ENCODE measurements at places on chromosomes 7 and 10. TPM values are rescaled to one million over a fixed set of nuclear protein-coding genes. Genes with fewer than 3 reads are reported as not detected.

GRCh38 chr10:111109501-111110242, 32.8 kb downstream of the ADRA2A start:
- no peak for DNase-seq

DNA sequence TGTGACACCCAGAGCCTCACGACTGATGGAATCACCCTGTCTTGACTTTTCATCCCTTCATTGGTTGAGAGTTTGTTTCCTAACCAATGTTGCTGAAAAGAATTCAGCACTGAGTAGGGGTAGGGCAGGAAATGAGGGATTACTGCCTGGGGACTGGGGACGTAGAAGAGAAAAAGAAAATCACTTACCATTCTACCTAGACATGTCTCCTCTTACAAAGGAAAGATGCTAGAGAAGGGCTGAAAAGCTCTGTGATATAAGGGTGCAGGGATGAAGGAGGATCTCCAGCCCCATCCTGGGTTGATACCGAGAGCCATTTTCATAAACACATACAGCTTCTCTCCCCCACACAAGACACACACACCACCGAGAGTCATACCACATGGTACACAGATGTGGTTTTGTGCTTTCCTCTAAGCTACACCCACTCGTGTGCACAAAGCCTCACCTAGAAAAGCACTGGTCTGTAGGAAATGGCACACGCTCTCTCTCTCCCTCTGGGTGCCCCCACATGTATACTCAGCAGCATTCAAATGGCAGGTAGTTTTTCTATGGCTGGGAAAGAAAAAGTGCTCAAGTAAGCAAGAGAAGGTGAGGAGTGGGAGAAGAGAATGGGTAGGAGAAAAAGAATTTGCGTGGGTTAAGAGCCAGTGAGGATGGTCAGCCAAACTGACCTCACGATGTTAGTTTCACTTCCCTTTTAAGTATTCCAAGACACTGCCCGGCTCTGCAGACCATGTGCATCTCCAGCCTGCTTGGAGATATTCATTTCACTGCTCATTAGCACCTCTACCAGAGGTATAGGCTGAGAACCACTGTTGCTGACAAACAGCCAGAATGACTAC, 85.8 kb downstream of the CALD1 start:
- peak; percentile 66 for DNase-seq

Gene CHRM2
- 26.4 TPM for total RNA-seq

- DNase-seq: no peak
Observed at GRCh38 chr7:1942941-1943289, 272.8 kb downstream of the ELFN1 start.

Gene UBTD1
- 35.2 TPM for total RNA-seq

DNA sequence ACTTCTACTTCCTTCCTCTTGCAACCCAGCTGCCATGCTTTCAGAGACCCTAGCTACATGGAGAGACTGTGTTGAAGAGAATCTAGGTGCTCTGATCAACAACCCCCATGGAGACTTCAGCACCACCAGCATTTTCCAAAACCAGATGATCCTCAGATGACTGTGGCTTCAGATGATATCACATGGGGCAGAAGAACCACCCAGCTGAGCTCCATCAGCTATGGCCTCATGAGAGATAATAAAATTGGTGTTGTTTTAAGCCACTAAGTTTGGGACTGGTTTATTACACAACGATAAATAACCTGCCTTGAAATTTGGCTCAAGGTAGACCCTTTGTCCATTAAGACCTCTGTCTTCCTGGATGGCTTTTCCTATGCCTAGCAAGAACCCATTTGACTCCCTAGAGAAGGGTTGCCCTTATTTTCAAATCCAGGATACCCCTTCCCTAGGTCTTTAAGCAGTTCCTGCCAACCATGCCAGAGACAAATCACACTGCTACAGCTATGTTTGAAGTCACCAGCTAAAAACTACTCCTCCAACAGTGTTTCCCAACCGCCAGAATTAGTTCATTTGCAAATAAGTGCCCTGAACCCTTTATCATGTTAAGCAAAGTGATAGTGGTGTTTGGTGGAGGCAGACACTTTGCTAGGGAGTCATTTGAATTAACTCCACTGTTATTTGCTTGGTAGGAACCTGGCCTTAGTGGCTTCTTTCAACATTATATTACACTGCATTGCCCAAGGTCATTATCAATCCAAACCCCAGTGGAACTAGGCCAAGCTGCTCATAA, 136.9 kb upstream of the PALS2 start:
- no peak for DNase-seq

Gene SSC4D
- total RNA-seq: 0.36 TPM

- DNase-seq: no peak
Observed at GRCh38 chr7:303884-304573, 14.1 kb downstream of the FOXL3 start.

Gene CALML3
- total RNA-seq: not detected

Gene PRR15
- total RNA-seq: 2.4 TPM

DNA sequence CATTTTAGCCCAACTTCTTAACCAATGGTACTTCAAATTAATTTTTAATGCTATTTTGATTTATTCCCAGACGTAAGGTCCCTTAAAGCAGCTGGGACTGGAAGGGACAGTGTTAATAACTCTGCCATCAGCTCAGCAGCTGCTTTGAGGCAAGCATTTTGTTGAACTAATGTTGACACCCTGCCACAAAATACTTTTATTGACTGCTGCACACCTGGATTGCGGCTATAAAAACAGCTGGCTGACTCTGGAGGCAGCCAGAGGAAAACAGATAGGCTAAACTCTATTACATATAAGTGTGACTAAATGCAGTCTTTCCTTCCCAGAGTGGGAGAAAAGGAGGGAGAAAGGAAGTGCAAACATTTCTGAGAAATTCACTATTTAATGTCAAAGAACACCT, 77.6 kb downstream of the ETV1 start:
- no peak for DNase-seq

Gene RNF133
- 0.54 TPM for total RNA-seq

- no peak for DNase-seq
Observed at GRCh38 chr10:6386346-6386745, 183.6 kb downstream of the PFKFB3 start.

DNA sequence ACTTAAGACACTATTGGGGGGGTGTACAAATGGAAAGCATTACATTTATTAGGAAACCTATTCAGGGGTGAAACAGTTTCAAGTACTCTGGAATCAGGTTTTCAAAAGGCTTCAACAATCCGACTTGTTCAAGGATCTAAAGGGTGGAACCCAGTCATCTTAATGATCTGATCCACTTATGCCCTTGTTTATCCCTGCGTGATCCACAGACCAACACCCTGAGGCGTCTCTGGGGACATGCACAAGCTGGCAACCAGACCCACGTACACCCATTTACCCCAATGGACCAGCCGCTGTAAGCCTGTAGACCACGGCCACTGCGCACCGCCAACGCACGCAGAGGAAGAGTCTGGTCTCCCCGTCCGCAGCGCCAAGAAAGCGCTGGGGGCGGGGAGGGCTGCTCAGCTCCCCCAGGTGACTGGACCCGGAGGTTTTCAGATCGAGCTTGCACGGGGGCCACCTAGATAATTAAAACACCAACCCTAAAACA, 13.4 kb downstream of the HNRNPF start:
- DNase-seq: peak; percentile 34

GRCh38 chr10:112361951-112362751, 11.8 kb upstream of the ACSL5 start:
- peak; percentile 74 for DNase-seq

GRCh38 chr7:141511316-141511675, 39.9 kb upstream of the AGK start:
- DNase-seq: no peak

Gene HYAL4
- not detected for total RNA-seq

Gene AFAP1L2
- 0.18 TPM for total RNA-seq

Gene PODXL
- total RNA-seq: 2.3 TPM

Gene GRID2IP
- not detected for total RNA-seq

GRCh38 chr7:49845626-49846025, 72.2 kb downstream of the VWC2 start:
- no peak for DNase-seq

DNA sequence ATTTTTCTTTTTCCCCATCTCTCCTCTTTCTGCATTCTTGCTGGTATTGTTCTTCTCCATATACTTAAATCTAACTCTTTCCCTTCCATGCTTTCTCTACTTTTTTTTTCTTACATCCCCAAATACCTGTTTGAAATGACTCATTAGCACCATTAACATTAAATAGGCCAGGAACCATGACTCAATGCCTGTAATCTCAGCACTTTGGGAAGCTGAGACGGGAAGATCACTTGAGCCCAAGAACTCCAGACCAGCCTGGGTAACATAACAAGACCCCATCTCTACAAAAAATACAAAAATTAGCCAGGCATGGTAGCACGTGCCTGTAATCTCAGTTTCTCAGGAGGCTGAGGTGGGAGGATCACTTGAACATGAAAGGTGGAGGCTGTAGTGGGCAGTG, 1026.8 kb downstream of the GATA3 start:
- DNase-seq: no peak

DNA sequence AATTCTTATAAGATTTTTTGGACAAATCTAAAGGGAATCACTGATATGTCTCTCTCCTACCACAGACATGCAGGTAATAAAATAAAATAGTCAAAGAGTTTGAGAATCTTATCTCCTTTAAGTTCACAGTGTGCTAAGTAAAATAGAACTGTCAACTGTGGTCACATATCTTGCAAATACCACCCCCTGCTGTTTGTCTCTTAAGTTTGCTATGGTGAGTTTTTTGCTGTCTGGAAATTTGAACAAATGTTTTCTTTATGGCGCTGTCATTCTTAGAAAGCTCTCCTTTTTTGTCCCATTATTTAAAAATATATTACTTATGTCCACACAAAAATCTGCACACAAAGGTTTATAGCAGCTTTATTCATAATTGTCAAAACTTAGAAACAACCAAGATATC, 19.6 kb downstream of the GIMAP5 start:
- DNase-seq: no peak

DNA sequence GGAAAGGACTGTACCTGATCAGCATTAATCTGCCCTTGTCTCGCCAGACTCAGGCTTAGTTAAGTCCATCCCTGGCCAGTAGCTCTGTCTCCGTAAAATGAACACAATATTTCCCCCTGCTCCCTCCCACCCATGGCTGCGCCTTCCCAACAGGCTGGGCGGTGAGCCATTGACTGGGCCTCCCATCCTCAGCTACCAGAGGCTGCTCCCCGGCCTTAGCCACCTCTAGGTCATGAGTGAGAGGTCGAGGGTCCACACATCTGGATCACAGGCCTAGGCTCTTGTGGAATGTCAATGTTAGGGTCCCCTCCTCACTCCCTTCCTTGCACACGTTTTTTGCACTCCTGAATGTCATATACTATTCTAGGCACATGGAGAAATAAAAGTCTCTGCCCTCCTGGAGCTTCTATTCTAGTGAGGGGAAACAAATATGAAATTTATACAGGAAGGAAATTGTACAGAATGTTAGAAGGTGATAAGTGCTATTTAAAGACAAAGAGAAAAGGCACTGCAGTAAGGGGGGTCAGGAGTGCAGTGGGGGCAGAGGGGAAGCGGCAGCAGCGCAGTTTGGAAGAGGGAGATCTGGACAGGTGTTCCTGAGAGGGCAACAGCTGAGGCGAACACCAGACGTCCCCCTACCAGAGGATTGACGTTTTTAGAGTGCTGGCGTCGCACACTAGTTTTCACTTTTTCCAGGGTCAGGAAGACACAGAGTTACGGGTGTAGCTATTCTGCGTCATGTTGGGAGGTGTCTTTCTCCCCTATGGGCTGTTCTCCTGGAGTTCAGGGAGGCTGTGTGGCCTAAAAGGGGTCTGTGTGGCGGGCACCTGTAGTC, 17.2 kb upstream of the EIF5AL1 start:
- no peak for DNase-seq

Gene ZNF679
- total RNA-seq: not detected

- DNase-seq: no peak
Observed at GRCh38 chr10:1149793-1150637, 93.8 kb downstream of the WDR37 start.

GRCh38 chr7:142355328-142355727, 97.5 kb upstream of the PRSS58 start:
- DNase-seq: peak; percentile 72

Gene LIPN
- total RNA-seq: not detected

GRCh38 chr10:125093974-125094705, 66.2 kb downstream of the CTBP2 start:
- DNase-seq: no peak

DNA sequence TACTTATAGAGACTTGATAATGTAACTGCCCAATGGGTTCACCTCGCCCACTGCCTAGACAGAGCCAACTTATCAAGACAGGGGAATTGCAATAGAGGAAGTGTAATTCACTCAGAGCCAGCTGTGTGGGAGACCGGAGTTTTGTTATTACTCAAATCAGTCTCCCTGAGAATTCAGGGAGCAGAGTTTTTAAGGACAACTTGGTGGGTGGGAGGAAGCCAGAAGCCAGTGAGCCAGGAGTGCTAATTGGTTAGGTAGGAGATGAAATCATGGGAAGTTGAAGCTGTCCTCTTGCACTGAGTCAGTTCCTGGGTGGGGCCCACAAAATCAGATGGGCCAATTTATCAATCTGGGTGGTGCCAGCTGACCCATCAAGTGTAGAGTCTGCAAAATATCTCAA, 20.1 kb upstream of the C7orf33 start:
- DNase-seq: peak; percentile 10

GRCh38 chr7:98557538-98558031, 59.5 kb upstream of the NPTX2 start:
- no peak for DNase-seq

Gene SPAM1
- not detected for total RNA-seq

DNA sequence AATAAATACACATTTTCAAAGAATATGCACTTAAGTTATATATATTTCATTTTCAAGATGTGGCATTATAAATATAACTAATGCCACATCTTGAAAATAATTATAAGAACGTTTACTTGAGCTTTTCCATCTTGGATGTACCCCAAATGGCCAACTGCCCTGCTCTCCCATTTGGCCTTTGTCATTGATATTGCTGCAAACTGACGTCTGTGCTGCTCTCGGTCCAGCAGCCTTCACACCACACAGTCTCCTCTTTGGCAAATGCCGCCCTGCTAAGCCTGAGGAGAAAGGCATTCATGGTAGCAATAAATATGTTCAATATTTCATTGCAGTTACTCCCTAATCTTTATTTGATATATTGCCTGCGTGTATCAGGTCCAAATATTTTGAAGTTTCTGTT, 384.6 kb upstream of the ADARB2 start:
- no peak for DNase-seq

DNA sequence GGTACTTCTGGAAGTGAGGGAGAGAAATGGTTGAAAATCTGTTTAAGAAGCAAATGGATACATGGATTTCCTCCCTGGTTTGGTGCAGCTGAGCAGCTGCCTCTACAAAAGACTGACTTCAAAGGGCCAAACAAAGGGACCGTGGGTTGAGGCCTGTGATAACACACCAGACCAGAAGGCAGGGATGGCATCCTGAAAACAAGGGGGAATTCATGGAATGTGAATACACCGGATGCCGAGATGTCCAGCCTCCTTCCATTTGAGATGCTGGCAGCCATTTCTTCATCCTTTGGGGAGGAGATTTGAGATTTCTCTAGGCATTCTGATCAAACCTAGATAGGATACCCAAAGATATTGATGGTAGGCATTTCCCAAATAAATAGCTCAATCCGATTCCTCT, 36.9 kb downstream of the TAF3 start:
- no peak for DNase-seq

- no peak for DNase-seq
Observed at GRCh38 chr10:119518176-119518575, 24.3 kb downstream of the RGS10 start.

GRCh38 chr7:112959276-112959675, 127.4 kb downstream of the GPR85 start:
- no peak for DNase-seq

All from fibroblast of the aortic adventitia (primary cell).